ENCODE measurements at places on chromosomes 1 and 21.

DNA sequence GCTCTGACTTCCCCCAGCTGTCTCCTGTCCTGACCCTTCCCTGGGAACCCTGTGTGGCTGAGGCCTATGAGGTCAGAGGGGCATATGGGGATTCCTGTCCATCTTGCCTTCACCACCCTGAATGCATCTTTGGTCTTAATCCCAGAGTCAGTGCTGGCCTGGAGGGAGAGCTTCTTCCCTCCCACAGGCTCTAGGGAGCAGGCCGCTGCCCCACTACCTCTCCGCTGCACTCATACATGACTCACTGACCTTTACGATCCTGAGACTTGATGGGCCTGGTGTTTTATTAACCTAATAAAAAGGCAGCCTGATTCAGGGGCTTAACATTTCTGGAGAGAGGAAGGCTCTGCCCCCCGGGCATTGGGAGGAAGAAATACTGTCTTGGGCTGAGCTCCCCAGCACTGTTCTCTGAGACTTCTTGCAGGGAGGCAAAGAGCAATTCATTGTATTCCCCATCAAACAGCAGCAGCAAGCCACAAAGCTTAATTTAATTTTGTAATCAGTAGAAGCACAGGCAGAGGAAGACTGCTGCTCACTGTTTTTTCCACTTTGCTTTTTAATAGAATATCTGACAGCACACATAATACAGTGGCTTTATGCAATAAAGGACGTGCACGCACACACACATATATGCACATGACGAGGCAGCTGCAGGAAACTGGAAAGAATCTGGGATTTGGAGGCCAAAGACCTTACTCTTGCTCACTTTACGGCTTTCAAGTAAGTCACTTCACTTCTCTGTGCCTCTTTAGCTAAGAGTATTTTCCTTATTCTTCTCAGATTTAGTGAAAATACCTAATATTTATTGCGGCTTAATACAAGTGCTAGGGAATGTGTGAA, 89.2 kb upstream of the GRIK3 start:
- DNase-seq = no peak

- no peak for DNase-seq
Measured at GRCh38 chr1:22241250-22241649, 98.4 kb upstream of the WNT4 start.

DNA sequence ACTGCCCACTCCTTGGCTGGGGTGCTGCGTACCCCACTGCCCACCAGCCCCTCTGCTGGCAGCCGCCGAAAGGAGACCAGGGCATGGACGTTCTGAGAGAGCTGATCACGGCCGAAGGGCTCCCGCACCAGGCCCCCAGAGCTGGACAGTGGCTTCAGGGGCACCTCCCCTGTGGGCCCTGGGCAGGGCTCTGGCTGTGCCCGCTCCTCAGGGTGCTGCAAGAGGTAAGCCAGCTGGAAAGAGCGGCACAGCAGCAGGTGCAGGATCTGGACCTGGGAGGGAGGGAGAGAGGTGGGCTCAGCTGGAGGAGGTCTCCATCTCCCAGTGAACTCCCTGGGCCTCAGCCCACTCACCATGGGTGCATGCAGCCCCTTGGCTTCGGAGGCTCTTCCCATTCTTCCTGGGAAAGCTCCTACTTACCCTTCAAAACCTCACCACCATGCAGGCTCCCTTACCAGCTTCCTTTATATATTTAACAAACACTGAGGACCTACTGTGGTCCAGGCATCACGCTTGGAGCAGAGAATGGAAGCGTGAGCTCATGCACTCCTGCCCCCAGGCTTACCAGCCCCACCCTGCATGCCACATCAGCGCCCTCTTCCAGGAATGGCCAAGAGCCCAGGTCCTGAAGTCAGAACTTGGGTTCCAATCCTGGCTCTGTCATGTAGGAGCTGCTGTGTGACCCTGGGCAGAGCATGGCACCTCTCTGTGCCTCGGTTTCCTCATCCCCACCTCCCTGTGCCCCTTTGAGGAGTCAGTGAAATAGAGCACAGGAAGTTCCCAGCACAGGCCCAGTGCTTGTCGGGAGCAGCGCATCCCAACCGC, 6.8 kb upstream of the KIF17 start:
- no peak for DNase-seq

- DNase-seq = peak; percentile 54
Measured at GRCh38 chr1:37890378-37891014, 31.1 kb upstream of the MTF1 start.

DNA sequence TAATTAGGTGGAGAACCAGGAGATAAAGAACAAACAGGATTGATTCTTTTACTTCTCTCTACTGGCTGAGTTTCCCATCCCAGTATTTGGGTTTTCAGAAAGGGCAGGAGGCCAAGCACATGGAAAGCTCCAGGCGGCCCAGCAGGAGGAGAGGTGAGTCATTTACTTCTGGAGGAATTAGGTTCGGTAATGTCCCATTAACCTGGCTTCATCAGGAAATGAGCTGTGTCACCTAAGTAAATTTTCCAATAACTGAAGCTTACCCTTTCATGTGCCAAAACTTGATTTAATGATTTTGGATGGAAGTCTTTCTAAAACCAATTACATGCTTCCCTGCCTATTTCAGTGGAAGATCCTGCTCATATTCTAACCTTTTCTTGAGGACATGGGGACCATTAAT, 257.6 kb upstream of the USP24 start:
- DNase-seq = no peak

GRCh38 chr1:113830039-113830438, 17.8 kb upstream of the RSBN1 start:
- DNase-seq = no peak

DNA sequence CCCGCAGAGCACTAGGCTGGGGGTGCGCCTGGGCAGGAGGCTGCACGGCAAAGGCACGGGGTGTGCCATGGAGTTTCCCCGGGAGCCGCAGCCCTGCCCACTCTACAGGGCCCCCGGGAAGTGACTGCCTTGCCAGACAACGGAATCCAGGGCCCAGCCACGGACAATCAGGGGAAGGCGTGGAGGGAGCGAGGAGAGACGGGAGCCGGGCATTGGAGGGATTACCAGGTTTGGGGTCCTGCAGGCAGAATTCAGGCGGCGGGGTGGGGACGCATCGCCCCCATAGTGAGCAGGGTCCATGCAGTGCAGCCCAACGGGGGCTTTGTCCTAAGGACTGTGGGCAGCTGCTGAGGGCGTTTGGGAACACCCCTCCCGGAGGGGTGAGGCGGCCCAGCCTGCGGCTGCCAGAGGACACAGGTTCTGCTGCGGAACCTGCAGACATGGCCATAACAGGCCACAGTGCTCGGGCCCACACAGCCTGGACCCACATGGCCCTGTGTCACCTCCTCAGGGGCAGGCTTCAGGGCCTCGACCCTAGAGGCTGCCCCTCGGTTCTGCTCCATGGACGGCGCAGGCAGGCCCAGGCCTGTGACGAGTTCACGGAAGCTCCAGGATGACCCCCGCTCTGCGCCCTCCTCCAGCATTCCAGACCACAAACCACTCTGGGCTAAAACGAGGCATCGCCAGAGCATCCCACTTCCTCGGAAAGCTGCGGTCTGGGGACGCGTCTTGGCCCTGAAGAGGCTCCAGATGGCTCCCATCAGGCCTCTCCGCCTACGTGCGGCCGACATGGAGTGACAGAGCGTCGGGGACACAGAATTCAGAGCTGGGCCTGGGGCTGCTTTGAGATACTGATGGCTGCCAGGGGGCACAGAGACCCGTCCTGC, 54.5 kb downstream of the COL6A1 start:
- DNase-seq = no peak

DNA sequence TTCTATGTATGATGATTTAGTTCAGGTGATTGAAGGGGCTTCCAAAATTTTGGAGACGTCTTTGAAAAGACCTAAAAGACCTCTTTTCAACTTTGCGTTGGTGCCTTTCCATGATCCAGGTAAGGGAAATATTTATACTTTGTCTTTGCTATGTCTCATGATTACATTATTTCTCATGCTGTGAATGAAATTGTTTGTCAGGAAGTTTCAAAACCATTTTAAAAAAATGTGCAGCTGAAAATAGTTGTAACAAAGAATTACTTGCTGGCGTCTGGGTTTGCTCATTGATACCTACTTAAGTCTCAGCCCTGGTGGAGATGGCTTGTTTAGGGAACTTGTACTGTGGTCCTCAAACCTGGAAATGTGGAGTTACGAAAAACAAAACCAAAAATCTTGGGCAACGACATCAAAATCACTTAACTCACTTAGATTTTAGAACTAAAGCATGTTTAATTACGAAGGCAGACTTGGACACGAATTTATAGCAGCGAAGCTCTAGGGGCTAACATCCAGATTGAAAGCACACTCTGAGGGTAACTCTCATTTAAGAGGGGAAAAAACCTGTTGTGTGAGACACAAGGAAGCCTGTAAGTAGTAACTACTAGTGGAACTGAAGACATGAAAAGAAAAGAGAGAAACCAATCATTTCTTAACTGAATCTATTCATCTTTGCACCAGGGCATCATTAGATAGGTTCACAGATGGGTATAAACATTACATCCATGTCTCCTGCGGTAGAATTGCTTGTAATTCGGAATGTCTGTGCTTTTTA, 924 bp downstream of the HMCN1 start:
- DNase-seq = no peak

DNA sequence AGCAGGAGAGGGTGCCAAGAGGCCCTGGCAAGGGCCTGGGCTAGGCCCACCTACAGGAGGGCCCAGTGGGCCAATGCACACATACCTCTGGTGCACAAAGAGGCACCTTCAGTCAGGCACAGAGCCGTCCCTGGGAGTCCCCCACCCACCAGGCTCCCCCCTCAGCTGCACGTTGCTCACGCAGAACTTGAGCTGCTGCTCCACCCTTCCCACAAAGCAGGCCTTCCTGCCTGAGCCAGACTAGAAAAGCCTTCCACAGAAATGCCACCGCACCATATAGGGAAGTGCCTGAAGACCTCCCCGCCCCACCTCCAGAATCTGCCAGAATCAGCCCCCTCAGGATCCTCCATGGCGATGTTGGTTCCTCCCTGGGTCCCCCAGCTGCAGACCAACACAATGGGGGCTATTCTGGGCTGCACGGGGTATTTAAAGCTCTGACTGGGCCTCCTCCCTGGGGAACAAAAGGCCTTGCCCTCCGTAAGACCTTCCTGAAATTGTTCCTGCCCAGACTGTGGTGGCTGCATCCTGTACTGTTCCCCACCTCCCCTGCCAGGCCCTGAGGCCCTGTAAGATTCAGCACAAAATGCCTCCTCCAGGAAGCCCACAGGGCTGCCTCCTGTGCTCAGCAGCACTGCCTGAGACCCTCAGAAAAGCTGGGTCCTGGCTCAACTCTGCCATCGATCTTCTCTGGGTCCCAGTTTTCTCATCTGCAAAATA, 27.2 kb downstream of the HSPG2 start:
- no peak for DNase-seq

GRCh38 chr1:26788836-26789611, 1.3 kb downstream of the PIGV start:
- DNase-seq = peak; percentile 65

DNA sequence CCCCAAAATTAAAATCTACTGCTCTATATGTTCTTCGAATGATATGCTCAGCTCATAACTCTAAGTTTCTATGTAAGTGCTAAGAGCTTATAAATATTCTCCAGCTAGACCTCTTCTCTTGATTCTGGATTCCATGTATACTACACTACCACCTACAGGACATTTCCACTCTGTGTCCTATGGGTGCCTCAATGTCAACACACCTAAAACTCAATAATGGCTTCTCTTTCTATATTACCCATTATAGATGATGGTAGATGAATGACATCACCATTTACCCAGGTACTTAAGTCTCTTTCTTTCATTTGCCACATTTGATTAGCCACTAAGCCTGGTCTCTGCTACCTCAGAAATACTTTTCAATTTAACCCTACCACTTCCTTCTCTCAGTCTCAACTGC, 41.3 kb downstream of the TBX19 start:
- no peak for DNase-seq

DNA sequence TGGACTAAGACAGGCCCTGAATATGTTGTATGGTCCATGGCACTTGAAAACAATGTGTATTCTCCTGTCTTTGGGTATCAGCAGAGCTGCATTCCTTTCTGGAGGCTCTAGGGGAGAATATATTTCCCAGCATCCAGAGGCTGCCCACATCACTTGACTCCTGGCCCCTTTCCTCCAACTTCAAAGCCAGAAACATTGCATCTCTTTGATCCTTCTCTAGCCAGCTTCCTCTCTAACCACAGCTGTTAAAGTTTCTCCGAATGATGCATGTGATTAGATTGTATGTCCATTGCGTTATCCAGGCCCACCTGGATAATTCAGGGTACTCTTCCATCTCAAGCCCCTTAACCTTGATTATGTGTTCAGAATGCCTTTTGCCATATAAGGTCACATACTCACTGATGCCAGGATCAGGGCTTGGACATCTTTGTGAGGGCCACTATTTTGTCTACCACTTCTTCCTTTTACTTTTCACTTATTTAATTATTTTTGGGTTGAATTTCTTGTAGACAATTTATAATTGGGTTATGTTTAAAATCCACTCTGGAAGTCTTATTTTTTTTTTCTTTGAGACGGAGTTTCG, 5.3 kb downstream of the CHD1L start:
- no peak for DNase-seq

GRCh38 chr1:41726899-41727748, 191.6 kb downstream of the HIVEP3 start:
- no peak for DNase-seq

GRCh38 chr1:152109998-152110294, 5.3 kb downstream of the TCHH start:
- DNase-seq = no peak

DNA sequence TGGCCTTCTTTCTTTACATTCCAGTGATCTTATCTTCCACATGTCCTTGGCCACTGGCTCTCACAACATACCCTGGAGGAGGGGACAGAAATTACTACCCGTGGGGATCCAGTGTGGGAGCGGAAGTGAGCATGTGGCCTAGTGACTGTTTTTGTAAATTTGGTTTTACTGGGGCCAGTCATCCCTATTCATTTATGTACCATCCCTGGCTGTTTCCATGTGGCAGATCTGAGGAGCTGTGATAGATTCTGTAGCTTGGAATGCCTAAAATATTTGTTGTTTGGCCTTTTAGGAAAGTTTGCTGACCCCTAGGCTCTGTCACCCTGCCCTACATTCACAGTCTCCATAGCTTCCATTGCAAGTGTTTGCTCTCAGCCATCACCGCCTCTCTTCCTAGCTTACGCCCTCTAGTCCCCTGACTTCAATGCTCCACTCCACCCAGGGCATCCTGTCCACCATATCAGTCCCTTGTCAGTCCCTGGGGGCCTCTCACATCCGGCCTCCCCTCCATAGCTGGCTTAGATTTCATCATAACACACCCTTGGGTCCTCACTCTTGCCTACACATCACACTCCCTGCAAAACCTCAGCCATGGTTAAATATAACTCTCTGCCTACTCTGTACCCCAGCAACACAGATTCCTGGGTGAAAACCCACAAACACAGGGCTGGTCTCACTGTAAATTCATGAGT, 25.8 kb downstream of the DHCR24 start:
- DNase-seq = no peak

DNA sequence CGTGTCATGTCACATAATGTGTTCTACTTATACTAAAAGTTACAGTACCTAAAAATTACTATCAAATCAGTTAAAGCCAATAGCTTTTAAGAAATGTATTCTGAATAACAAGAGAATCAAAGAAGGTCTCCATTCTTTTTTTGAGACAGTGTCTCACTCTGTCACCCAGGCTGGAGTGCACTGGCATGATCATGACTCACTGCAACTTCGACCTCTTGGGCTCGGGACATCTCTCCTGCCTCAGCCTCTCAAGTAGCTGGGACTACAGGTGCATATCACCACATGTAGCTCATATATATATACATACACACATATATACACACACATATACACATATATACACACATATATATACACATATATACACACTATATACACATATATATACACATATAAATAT, 20.1 kb downstream of the COP1 start:
- DNase-seq = no peak
